ENCODE measurements at places on chromosomes 7 and 10. TPM values are rescaled to one million over a fixed set of nuclear protein-coding genes. Genes with fewer than 3 reads are reported as not detected.

The MSS51 gene
- 4.2 TPM for total RNA-seq

GRCh38 chr7:916291-916941 is 38.1 kb downstream of the ADAP1 start:
- DNase-seq: no peak

The FEZF1 gene
- total RNA-seq: not detected

DNA sequence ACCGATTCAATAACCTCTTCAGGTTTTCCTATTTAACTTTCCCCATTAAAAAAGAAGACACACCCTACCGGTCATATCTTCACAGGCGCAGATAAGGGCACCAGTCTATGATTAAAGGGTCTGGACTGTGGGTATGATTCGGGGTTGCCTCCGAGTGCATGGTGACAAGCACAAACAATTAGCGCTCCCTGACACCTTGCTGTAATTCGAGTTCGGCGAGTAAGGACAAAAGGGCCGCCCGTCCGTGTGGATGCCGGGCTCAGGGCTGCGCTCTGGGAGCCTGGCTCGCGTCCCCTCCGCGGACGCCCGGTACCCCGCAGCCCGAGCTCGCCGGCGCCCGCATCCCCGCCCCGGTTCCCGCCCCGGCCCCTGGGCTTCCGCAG is 111.9 kb upstream of the RHEB start:
- no peak for DNase-seq

The ANKRD2 gene
- total RNA-seq: not detected

The FAM20C gene
- total RNA-seq: 32.9 TPM

DNA sequence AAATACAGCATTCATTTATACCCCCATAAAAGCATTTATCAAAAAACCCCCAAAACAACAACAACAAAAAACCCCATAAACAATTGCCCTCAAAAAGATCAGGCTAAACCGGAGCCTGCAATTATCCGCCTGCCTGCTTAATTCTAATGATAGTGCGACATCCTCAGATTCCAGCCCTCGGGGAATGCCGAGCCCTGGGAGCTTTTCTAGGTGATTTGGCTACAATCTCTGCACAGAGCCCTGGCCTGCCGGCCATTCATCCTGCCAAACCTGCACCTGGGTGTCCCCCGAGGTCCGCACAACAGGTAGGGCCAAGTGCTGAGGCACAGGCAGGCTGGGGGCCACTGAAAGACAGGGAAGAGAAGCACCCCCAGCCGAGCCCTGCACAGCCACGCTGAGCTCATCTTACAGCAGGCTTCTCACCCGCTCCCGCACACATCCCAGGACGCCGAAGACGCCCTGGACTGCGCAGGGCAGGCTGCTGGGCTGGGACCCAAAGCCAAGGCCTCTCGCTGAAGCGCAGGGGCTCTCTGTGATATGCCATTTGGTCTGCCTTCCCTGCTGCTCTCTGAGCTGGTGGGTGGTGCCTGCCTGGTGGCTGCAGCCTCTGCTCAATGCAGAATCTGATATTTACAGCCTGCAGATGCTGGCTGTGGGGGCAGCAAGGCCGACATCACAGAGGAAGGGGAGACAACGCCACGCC is 57.5 kb downstream of the CAMK2B start:
- no peak for DNase-seq

- DNase-seq: no peak
These were observed 267.2 kb upstream of the MGMT start for GRCh38 chr10:129199826-129200225.

GRCh38 chr10:66862687-66863258 is 63.1 kb upstream of the LRRTM3 start:
- no peak for DNase-seq
